ENCODE measurements at places on chromosomes 5 and 9.

DNA sequence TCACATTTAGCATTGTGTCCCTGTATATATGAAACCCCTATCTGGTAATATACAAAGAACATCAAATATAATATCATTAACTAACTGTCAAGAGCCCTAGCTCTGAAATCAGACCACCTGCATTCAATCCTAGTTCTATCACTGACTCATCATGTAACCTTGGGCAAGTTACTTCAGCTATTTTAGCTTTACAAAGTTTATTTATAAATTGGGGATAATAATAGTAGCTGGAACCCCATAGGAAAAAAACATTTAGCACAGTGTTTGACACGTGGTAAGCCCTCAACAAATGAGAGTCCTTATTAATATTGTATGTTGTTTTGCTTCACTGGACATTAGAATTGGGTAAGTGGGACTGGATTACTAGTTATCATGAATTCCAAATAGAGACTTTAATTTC is 157.5 kb downstream of the EBF1 start:
- DNase-seq, result no peak

- no peak for DNase-seq
Observed at GRCh38 chr5:100424017-100424416, 111.2 kb upstream of the FAM174A start.

DNA sequence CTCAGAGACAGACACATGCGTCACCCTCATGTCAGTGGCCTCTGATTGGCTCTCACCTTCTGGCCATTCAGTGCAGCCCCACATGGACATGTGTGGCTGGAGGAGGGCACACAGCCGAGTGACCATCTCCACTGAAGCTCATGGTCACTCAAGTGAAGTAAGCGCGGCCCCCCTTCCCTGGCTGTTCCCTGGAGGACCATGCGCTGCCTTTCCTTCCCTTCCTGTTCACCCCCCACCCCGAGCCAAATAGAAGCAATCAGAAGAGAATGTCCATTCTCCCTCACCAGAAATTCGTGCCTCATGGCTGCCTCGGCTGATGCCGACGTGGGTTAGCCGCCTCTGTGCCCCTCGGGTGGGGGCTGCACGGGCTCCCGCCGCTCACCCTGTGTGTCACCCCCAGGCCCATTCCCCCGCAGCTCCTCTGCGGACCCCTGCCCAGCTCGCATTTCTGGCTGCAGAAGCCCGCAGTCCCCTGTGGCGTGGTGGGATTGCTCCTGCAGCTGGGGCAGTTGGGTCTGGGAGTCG is 12.5 kb upstream of the COL5A1 start:
- DNase-seq, result no peak

DNA sequence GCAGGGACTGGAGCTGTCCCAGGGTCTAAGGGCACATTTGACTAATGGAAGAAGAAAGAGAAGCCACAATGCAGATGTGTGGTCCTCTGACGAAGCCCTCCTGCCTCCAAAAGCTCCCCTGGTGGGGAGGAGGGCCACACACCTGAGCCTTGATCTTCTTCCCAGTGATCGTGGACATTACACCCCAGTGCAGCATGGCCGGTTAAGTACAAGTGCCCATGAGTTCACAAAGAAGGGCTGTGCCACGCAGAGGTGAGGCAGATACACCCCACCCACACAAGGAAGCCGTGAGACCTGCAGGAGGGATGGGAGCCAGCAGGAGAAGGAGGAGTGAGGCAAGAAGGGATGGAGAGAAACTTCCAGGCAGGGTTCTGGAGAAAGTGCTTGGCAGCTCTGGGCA is 199.0 kb upstream of the MVB12B start:
- DNase-seq, result no peak

DNA sequence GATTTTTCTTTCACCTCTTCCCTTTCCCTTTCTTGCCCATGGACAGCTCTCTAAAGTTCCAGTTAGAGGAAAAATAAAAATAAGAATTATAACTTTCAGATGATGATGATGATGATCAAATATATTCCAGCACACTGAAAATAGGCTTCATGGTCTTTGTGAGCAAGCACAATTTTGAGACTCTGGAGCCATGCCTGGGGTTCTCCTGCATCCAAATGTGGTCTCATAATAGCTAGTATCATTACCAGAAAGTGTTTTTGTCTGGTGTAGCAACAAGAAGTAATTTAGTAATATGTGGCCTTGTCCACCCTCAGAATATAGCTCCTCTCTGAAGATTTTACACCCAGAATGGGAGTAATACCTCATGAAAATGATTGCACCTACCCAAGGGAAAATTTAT is 150.4 kb downstream of the SNCAIP start:
- DNase-seq, result no peak

GRCh38 chr5:95864456-95864855 is 41.9 kb upstream of the GLRX start:
- DNase-seq, result no peak

GRCh38 chr5:97111616-97112015 is 30.8 kb downstream of the LIX1 start:
- no peak for DNase-seq

GRCh38 chr5:125484742-125485641 is 738.6 kb upstream of the ZNF608 start:
- no peak for DNase-seq
